ENCODE measurements at places on chromosomes 7 and 10. TPM values are rescaled to one million over a fixed set of nuclear protein-coding genes. Genes with fewer than 3 reads are reported as not detected.

- no peak for DNase-seq
Observed at GRCh38 chr7:41007351-41007751, 695.5 kb downstream of the INHBA start.

Gene TEX47
- not detected for total RNA-seq

GRCh38 chr7:101667920-101668319 is 38.8 kb upstream of the MYL10 start:
- DNase-seq: no peak

GRCh38 chr7:28723336-28723735 is 234.8 kb downstream of the TRIL start:
- DNase-seq: no peak

- peak; percentile 90 for DNase-seq
Observed at GRCh38 chr7:2529161-2530070, 9.8 kb downstream of the LFNG start.

Gene GIMAP6
- total RNA-seq: not detected

- no peak for DNase-seq
Observed at GRCh38 chr7:137282043-137282442, 61.5 kb downstream of the PTN start.

DNA sequence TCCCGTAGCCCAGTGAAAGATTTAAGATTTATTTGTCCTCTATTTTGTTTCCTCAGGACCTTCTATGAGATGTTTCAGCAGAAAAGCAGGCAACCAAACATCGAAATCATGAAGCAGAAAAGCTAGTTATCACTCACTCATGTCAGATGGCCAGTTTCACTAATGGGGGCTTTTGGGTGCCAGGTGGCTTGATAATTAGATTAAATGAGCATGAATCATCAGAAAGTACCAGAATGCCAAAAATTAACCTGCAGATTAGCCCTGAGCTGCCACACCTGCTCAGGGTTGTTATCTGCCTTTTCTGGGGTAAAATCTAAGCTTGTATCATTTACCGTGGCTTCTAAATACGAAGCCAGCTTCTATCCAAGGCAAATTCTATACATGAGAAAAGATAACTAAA is 1017.5 kb downstream of the XPNPEP1 start:
- DNase-seq: no peak

- DNase-seq: peak; percentile 22
Observed at GRCh38 chr10:88728107-88728763, 22.2 kb downstream of the LIPK start.

Gene CLCN1
- not detected for total RNA-seq

DNA sequence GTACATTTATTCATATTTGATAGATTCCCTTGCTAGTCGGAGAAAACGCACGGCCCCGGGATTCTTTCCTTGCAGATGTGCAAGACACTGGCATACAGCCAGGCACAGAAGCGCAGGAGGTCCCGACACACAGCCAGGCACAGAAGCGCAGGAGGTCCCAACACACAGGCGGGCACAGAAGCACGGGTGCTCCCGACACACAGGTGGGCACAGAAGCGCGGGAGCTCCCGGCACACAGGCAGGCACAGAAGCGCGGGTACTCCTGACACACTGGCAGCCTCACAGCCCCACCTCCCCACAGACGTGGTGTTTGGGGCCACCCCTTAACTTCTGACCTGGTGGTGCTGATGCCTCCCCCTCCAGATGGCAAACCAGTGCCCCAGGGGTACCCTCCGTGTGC is 237.3 kb downstream of the ZMYND11 start:
- no peak for DNase-seq

DNA sequence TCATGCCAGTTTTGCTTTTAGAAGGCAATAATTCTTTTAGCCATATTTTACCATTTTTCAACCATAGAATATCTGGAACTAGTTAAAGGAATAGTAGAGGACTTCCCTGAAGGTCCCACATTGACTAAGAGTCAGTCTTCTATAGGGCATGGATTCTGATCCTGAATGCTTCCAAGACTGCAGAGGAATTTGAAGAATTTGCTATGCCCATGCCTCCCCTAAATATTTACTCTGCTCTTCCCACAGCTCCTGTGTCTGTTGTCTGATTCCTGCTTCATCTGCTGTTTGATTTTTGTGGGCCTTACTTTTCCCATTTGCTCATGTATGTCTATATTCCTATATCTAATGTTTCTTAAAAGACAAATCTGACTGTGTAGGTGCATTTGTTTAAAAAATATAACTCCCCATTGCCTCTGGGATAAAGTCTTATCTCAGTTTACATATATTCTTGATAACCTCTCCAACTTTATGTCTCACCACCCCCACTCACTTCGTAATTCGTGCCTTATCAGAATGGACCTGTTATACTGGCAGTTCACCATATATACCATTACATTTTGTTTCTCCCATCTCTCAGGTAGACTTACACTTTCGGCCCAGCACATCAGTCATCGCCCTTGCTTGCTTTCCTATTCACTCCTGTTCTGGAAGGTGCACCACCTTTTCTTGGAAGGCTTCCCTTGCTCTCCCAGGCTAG is 33.9 kb downstream of the LRRC4 start:
- peak; percentile 12 for DNase-seq

DNA sequence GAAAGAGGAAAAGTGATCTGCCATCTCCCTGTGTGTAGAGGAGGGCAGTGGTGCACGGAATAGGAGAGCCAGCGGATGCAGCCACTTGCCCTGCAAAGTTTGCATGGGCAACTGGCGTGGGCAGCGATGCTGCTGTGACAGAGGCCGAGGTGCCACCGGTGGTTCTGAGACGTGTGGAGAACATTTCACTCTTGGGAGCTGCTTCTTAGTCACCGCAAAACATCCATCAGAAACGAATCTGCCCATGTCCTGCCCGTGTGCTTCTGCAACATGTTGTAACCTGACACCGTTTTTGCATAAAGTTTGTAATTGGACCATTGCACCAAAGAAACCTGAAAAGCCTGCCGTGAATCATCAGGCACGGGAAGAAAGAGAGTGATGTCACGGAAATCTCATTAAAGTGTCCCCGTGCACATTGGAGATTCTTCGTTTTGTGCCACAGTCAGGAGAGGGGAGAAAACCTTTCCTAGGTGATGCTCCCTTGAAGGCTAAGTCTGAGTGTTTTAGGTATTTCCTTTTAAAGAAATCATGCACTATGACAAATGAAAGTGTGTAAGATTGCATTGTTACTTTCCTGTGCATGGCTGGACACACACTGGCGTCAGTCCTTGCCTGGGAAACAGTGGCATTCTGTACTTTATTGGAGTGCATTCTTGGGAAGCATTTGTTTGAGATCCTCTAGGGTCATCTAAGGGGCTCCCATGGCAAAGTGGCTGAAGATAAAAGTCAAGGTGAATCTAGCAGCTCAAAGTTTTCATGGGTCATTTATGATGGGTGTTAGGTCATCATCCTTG is 302.6 kb downstream of the KLF6 start:
- peak; percentile 97 for DNase-seq

Gene KIAA1217
- 4.7 TPM for total RNA-seq

DNA sequence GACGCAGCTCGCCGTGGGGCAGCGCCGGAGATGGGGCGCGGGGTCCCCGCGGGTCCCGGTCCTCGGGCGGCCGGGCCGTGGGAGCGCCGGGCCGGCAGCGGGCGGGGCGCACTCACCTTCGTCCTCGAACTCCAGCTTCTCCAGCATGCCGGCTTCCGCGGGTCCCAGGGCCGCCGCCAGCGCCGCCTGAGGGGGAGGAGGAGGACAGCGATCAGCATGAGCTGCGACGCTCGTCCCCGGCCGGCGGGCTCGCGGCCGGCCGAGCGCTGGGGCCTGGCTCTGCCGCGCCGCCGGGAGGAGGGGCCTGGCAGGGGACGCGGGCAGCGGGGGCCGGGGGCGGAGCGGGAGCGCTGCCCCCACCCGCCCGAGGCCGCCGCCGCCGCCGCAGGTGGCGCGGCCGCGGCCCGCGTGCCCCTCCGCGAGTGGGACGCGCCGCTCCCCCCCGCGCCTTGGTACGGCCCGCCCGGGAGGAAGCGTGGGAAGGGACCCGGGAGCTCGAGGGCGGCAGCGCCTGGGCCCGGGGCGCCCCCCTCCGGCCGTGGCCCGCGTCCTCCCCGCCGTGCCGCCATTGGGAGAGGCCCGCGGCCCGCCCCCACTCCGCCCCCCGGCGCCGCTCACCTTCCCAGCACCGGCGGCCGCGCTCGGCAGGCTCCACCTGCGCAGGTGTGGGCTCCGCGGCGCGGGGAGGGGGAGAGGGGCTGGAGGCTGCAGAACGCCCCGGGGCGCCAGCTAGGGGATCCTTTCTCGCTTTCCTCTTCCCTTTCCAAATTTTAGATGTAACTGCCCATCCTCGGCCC is 112.5 kb upstream of the RHEB start:
- DNase-seq: peak; percentile 84

Gene ZC3HAV1L
- 10.9 TPM for total RNA-seq

- DNase-seq: no peak
Observed at GRCh38 chr10:104540181-104540580, 100.9 kb upstream of the SORCS3 start.

- DNase-seq: no peak
Observed at GRCh38 chr7:99184532-99185218, 23.2 kb downstream of the KPNA7 start.

GRCh38 chr7:36621396-36621795 is 102.9 kb downstream of the AOAH start:
- DNase-seq: no peak

All from GM23248 (cell line).